Activated CD8-positive, alpha-beta T cell treated with anti-CD3 and anti-CD28 coated beads for 36 hours (primary cell): ENCODE measurements at places on chromosomes 13 and 19. TPM values are rescaled to one million over a fixed set of nuclear protein-coding genes. Genes with fewer than 3 reads are reported as not detected.

DNA sequence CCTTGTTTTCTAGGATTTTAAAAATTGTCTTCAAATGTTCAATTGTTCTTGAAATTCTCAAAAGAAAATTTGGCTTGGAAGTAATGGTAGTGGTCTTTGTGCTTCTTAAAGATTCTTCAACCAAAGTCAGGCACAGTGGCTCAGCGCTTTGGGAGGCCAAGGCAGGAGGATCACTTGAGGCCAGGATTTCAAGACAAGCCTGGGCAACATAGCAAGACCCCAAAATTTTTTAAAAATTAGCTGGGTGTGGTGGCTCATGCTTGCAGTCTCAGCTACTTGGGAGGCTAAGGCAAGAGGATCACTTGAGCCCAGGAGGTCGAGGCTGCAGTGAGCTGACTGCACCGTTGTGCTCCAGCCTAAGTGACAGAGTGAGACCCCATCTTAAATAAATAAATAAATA lies 153.5 kb upstream of the ZNF507 start:
- peaks cover 8% of the 10 kb centered on the region for H3K27me3 ChIP-seq
- H3K36me3 ChIP-seq: no peaks in the 10 kb centered on the region
- no peak overlapping the region for H3K4me3 ChIP-seq
- no peak overlapping the region for H3K27ac ChIP-seq

GRCh38 chr13:22194106-22194805 lies 523.4 kb downstream of the FGF9 start:
- H3K27ac ChIP-seq: no peak overlapping the region
- DNase-seq: no peak
- no peaks in the 10 kb centered on the region for H3K36me3 ChIP-seq
- no peak overlapping the region for H3K4me3 ChIP-seq
- no peaks in the 10 kb centered on the region for H3K4me1 ChIP-seq
- H3K27me3 ChIP-seq: no peaks in the 10 kb centered on the region

Gene CDX2
- total RNA-seq: not detected

Gene ZNF324B
- total RNA-seq: 8.2 TPM

DNA sequence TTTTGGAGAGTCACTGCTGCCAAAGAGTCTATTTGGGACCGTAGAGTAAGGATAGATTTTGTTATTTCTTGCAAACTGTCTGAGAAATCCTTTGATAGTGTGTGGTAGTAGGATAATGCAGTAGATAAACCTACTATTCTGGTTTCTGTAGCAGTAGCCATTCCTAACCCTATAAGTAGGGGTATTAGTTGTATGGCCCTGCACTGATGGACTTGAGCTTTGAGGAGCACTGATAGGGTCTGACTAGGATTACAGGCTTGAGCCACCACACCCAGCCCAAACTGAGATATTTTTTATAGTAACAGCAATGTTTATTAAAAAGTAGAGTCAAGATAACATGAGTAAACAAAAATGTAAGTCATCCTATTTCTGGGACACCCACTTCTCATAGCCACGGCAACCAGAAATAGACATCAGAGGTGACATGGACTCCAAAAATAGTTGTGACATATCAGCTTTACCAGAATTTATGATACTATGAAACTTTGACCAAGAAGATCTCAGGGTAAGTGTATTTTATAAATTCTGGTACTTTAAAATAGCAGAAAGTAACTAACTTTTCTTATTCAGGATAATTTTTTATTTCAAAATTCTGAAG lies 479.1 kb downstream of the SUCLA2 start:
- DNase-seq: no peak
- no peaks in the 10 kb centered on the region for H3K27me3 ChIP-seq
- no peaks in the 10 kb centered on the region for H3K4me1 ChIP-seq
- no peaks in the 10 kb centered on the region for H3K36me3 ChIP-seq
- no peak overlapping the region for H3K4me3 ChIP-seq
